ENCODE measurements at places on chromosomes 5 and 9. TPM values are rescaled to one million over a fixed set of nuclear protein-coding genes. Genes with fewer than 3 reads are reported as not detected.

C9orf50 gene
- total RNA-seq: not detected

DNA sequence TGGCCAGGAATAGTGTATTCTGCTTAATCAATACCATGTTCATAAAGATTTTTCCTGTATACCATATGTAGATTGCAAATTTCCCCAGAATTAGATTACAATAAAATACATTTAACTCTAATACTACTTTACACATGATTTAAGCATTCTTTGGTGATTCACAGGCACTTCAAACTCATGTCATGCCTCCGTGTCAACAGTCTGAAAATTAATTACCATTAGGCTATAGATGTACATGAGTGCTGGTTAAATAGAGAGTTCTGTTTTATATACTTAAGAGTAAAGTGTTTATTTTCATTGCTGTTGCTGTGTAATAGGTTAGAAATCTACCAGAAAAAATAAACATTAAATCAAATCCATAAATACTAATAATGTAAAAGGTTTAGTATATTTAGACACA, 159.8 kb downstream of the ZSWIM6 start:
- no peaks in the 10 kb centered on the region for H3K4me1 ChIP-seq
- H3K27me3 ChIP-seq: no peaks in the 10 kb centered on the region
- DNase-seq: no peak
- H3K36me3 ChIP-seq: peaks cover 2% of the 10 kb centered on the region
- H3K4me3 ChIP-seq: no peak overlapping the region

DNA sequence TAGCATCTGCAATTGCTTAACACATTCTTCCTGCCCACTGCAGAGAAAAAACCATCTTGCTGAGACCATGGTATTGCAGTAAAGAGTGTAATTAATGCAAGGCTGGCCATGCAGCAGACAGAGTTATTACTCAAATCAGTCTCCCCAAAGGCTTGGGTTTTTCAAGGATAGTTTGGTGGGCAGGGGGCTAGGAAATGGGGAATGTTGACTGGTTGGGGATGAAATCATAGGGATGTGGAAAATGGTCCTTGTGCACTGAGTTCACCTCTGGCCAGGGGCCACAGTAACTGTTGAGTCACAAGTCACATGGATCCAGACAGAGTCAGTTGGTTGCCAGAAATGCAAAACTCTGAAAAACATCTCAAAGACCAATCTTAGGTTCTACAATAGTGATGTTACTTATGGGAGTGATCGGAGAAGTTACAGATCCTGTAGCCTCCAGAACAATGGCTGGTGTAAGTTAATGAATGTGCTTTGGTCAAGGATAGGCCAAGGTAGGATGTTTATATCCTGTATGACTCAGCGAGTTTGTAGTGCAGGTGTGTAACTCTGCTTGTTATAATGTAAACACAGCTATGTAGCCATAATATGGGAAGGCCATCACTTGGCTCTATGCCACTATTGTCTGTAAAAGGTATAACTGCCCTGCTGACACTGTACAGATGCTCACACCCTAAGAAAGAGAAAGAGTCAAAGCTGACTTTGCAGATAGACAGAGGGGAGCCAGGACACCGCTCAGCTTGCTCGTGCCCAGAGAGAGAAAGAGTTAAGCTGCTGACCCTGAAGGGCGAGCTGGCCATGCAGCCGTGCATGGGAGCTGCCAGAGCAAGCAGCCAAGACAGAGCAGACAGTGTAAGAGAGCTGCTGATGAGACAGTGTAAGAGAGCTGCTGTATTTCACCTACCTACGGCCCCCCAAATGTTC, 27.2 kb downstream of the C9orf152 start:
- H3K36me3 ChIP-seq: peaks cover 6% of the 10 kb centered on the region
- DNase-seq: no peak
- no peaks in the 10 kb centered on the region for H3K27me3 ChIP-seq
- peaks cover 9% of the 10 kb centered on the region for H3K4me1 ChIP-seq
- no peak overlapping the region for H3K4me3 ChIP-seq
- H3K27ac ChIP-seq: no peak overlapping the region

DNA sequence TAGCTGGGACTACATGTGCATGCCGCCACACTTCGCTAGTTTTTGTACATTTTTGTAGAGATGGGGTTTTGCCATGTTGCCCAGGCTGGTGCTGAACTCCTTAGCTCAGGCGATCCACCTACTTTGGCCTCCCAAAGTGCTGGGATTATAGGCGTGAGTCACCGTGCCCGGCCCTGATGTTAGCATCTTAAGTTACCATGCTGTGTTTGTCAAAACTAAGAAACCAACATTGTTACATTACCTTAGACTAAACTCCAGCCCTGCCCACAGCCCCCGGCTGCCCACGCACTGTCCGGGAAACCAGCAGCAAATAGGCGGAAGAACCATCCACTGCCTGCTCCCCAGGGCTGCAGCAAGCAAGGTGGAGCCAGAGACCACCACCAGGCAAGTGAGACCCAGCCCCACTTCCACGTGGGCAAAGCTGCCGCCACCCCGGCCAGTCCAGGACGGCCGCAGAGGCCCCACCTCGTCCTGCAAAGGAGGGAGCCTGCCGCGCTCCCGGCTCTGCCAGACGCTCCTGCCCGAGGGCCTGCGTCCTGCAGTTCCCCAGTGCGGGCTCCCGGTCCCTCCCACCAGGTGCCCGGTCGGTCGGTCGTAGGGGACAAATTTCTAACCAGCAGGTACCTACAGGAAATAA, 35.7 kb upstream of the TXN start:
- H3K4me1 ChIP-seq: no peaks in the 10 kb centered on the region
- H3K27ac ChIP-seq: no peak overlapping the region
- H3K27me3 ChIP-seq: no peaks in the 10 kb centered on the region
- no peak overlapping the region for H3K4me3 ChIP-seq
- no peak for DNase-seq

DNA sequence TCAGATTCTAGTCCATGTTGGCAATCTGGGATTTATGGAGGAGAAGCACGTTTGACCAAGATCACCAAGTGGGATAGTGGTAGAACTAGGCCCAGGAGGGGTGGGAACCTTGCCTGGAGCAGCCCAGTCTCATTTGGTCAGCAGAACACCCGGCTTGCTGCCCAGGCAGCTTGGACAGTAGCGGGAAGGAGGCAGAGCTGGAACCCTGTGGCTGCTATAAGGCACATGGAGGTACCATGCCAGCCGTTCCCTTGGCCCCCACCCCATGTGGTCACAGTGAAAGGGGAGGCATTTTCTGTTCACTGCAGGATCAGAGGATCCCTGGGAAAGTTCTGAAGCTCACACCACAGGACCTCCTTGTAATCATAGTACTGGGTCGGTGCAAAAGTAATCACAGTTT, 75.4 kb upstream of the ORM1 start:
- H3K4me1 ChIP-seq: no peaks in the 10 kb centered on the region
- H3K4me3 ChIP-seq: no peak overlapping the region
- no peak overlapping the region for H3K27ac ChIP-seq
- DNase-seq: no peak

DNA sequence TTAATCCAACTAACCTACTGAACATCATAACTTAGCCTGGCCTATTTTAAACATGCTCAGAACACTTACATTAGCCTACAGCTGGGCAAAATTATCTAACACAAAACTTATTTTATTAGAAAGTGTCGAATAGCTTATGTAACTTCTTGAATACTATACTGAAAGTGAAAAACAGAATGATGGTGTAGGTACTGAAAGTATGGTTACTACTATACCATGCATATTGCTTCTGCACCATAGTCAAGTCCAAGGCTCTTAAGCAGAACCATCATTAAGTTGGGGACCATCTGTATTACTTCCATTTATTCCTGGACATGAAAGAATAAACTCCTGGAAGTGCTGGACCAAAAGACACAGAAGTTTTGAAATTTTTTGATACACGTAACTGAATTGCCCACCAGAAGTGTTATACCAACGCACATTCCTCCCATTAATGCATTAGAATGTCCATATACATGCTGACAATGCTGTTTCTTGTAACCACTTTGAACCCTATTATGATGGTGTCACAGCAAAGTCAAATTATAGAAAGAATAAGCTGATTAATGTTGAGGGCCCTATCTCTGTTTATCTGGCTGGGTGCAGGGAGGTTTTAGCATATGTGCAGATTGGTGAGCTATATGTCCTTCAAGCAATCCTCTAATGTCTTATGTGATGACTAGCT, 375.7 kb downstream of the ACTL7B start:
- H3K4me1 ChIP-seq: no peaks in the 10 kb centered on the region
- no peak overlapping the region for H3K4me3 ChIP-seq
- H3K27me3 ChIP-seq: no peaks in the 10 kb centered on the region
- H3K36me3 ChIP-seq: no peaks in the 10 kb centered on the region
- DNase-seq: no peak
